Stimulated activated CD4-positive, alpha-beta T cell treated with anti-CD3 and anti-CD28 coated beads, Interleukin-15, amount 100 ng/mL, for 24 hours (primary cell): ENCODE measurements at places on chromosomes 4 and X.

DNA sequence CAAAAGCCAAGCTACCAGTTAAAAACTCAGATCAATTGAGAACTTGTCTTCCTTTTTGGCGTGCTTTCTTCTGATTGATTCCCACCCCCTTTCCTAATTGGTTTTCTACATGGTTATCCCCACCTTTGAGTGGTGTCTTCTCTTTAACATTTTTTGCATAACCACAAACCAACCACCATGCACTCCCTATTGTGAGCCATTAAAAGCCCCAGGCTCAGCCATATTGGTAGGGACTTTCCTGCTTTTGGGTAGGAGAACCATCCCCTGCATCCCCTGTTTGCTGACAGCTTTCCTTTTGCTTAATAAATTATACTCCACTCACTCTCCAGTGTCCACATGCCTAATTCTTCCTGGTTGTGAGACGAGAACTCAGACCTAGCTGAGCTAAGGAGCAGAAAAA lies 1651.4 kb upstream of the IGFBP7 start:
- no peak for DNase-seq

- DNase-seq = no peak
Observed at GRCh38 chrX:130186651-130187050, 14.9 kb downstream of the RAB33A start.

DNA sequence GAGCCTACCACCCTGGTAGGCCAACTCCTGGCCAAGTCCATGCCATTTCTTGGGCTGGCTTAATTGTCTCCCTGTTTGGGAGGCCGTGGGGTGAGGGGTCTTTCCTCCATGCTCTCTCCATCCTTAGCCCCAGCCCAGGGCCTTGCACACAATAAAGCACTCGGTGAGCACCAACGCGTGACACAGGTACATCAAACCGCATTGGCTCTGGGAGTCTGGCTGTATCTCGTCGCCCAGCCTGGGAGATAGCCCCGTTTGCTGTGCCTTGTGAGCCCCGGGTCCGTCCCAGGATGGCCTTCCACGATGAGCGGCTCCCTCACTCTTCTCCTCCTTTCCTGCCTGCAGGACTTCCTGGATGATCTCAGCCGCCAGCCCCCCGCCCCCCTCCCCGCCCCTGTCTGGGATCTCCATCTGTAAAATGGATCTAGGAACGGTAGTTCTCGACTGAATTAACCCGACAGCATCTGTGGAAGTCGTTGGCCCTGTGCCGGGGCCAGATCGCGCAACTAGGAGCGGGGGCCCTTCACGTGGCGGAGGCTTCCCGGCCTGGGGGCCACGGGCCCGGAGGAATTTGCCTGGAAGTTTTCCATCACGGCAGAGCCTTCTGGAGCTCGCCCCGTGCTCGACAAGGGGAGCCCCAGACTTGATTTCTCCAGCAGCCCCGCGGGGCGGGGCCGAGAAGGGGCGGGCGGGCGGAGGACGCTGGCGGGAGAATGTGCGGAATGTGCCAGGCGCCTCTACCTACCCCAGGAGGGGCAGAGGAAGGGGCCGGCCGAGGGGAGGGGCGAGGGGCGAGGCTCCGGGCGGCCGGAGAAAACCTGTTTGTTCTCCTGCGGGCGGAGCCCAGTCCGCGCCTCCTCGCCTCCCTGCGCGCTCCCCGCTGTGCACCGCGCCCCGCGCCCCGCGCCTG lies at the start of gene ZNF185:
Gene ZNF185 (plus strand): TSS at position 846 of the 910 bp plus-strand sequence. CDS start 16,423 bp downstream, outside the sequence.
- DNase-seq = peak; percentile 43

- DNase-seq = no peak
Observed at GRCh38 chr4:141587897-141588296, 48.5 kb upstream of the IL15 start.

DNA sequence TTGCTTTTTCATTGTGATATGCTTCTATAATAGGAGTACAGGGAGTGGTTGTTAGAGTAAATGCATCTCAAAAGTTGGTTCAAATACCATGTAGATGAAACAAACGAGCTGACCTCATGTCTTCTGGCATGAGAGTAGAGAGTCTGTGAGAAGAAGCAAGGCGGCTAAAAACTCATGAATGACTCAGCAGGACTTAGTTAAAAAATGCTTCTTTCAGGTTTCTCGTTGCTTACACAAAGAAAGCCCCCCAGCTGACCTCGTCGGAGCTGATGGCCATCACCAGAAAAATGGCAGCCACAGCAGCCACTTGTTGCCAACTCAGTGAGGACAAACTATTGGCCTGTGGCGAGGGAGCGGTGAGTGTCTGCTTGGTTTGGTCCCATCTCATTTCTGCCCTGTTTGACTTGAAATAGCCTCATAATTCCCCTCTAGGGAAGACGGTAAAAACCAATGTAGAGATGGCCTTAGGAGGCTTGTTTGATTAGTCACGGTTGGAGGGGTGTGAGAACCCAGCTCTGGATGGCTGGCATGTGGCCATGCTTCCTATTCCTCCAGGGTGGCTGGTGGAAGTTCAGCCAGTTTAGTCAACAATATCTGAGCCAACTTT lies 14.5 kb downstream of the AFP start:
- DNase-seq = no peak

DNA sequence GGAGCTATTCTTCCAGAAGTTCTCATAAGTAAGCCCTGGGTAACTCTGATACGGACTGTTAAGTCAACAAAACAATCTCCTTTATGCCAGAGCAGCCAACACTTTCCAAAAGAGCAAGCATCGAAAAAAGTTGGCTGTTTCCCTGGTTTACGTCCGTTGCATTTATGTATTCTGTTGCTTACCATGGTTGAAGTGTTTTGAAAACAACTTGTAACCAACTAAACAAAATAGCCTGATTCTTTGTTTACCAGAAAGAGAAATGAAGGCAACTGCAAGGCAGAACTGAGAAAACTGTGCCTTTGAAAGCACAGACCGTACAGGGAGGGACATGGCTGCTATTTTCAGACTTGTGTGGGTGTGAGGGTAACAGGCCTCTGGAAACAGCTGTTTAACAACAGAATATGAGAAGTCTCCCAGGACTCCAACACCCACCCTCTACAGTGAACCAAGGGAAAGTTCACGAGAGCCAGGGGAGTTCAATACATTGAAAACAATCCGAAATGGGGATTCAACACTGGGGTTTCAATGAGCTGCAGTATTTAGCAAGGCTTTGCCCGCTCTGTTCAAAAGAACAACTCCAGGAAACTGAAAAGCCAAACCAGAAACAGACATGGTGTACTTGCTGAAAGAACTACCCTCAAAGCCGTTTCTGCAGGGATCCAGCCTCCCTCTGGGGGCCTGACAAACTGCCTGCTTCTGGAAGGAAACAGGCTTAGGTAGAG lies 95.8 kb upstream of the EGFL6 start:
- peak; percentile 5 for DNase-seq

- DNase-seq = no peak
Observed at GRCh38 chr4:23422878-23423277, 467.0 kb downstream of the PPARGC1A start.

DNA sequence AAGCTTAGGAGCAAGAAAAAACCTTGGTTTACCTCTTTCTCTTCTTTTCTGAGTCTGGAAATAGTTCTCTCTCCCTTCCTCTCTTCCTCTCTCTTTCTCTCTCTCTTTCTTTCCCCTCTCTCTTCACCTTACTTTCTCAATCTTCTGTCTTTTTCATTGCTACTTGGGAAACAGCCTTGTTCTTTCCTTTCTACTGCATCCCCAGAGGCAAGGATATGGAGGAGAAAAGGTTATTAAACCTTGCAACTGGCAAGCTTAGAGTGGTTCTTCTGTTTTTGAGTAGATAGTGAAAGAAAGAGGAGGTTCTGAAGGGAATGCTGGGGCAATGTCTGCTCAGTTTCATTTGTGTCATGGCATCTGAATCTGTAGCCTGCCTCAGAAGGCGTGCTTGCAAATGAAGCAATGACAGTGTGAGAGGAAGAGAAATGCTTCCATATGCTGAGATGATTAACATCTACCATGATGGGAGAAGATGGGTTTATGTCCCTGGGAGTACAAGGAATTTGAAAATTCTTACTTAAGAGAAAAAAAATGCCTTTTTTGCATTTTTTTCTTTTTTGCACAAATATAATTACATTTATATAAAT lies 190.6 kb downstream of the CEP135 start:
- DNase-seq = no peak

DNA sequence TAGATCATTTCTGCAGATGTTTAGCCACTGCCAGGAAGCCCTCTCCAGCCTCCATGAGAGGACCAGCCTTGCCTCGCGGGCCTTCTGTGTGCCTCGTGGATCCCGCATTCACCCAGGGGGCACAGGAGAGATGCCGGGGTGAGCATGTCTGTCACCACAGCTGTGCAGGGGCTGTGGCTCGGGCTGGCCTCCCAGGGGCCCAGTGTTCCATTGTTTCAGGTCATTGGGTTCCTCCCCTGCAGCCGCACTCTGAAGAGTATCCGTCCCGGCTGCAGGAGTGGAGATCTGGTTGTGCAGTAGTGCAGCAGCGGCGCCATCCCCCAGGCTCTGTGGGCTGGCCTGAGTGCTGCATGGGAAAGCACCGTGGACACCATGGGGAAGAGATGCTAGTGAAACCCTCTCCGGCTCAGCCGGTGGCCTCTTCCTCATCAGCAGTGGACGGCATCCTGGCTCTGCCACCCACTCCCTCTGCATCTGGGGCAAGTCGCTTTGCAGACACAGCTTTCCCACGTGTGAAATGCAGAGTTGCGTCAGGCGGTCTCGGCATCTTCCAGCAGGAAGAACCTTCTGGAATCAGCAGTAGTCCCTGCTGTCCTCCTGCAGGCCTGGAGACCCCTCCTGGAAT lies 29.1 kb downstream of the TBC1D14 start:
- no peak for DNase-seq

DNA sequence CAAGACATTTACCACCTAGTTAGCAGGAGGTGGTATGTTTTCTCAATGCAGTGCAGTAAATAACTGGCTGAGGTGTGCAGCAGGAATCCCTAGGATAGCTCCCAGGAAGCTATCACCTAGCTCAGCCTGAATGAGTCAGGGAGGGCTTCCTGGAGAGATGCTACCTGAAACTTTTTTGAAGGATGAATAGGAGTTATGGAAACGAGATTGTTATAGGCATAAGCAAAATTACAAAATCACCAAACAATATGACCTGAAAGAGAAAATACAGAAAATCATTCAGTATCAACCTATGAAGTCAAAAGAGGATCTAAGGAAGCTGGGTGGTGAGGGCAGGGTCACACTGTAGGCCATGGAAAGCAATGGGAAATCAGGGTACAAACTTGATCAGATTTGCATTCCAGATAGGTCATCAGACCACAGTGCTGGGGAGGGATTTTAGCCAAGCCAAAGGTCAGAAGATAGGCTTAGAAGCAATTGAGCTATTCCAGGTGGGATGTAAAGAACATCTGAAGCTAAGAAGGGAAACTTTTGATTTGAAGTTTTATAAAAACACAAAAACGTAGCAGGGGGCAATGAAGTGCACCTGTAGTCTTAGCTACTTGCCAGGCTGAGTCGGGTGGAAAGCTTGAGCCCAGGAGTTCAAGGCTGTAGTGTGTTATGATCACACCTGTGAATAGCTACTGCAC lies 11.3 kb downstream of the AREG start:
- no peak for DNase-seq

- no peak for DNase-seq
Observed at GRCh38 chrX:40085714-40086113, 12.0 kb downstream of the BCOR start.

DNA sequence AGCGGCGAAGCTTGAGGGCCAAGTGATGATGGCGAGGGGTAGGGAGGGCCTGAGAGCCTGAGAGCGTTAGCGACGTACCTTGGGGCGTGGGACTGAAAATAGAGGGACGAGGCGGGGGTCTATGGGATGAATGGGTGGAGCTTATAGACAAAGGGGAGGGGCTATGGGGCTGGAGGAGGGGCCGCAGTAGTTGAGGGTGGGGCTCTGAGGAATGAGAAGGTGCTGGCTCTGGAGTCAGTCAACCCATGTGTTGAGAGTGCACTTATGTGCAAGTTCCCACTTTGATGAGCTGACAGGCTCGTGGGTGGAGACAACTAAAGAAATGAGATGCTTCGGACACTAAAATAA lies 488 bp downstream of the TBC1D25 start:
- DNase-seq = peak; percentile 61

- DNase-seq = no peak
Observed at GRCh38 chr4:15792974-15793373, 14.8 kb downstream of the CD38 start.

DNA sequence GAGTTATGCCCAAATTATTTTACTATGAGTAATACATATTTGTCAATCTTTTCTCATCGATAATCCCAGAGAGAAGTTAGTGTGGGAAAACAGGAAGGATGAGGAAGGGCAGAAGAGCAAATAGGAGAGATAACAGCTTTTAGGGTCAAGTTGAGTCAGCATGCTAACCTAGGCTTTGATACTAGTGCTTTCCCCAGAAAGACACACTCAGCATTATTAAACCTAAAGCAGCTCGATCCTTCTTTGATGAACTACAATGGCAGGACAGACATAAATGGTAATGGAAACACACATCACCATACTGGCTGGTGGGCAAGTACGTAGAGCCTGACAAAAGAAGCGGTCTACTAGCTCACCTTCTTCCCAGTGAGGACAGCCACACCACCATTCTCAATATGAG lies 20.5 kb downstream of the AIFM1 start:
- no peak for DNase-seq

DNA sequence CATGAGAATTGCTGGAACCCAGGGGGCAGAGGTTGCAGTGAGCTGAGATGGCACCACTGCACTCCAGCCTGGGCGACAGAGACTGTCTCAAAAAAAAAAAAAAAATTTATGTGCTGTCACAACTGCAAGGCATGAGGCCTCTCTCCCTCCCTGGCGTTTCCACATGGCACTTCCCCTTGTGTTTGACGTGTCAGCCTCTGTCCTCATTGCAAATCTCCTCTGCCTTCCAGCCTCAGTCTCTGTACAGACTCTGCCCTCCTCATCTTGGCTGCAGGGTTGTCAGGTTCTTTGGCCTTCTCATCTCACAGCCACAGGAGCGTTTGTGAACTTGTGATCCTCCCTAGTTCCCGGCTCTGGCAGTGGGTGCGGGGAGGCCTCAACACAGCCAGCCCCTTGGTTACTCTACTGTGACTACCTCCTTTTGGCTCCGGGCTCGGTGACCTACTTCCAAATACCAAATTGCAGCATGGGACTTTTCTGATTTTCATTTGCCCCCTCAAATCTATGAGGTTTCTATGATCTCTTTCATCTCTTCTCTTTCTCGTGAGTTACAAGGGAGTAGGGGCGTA lies 250.0 kb downstream of the CBR4 start:
- DNase-seq = no peak

DNA sequence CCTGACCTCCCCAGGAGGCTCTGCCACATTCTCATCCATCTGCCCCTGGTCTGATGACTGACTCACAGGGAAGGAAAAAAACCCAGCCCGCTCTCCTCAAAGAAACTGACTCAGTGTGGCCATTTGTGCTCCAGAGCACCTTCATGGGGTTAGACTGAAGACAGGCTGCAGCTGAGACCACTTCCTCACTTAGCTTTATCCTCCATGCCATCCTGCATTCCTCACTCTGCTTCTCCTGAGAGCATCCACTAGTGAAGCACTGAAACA lies 35.9 kb upstream of the HPSE start:
- no peak for DNase-seq

- DNase-seq = no peak
Observed at GRCh38 chr4:40648131-40648530, 18.5 kb upstream of the RBM47 start.

GRCh38 chrX:47093248-47093647 lies 15.0 kb downstream of the RGN start:
- DNase-seq = peak; percentile 4
